Activated T-cell treated with anti-CD3 and anti-CD28 coated beads, Interleukin-2, amount 50 U/mL, for 4 hours (primary cell): ENCODE measurements at places on chromosomes 7 and 10.

GRCh38 chr7:27600247-27600646 lies 62.4 kb downstream of the HIBADH start:
- no peak for DNase-seq

DNA sequence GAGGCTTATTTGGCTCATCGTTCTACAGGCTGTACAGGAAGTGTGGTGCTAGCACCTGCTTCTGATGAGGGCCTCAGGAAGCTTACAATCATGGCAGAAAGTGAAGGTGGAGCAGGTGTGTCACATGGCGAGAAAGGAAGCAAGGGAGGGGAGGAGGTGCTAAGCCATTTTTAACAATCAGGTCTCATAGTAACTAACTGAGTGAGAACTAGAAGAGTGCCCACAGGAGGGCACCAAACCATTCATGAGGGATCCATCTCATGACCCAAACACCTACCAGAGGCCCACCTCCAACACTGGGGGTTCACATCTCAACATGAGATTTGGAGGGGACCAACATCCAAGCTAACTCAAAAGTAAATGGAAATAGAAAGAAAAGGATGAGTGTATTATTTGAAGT lies 78.1 kb downstream of the CXCL12 start:
- no peak for DNase-seq

GRCh38 chr7:74220229-74220628 lies 10.4 kb downstream of the LAT2 start:
- no peak for DNase-seq

DNA sequence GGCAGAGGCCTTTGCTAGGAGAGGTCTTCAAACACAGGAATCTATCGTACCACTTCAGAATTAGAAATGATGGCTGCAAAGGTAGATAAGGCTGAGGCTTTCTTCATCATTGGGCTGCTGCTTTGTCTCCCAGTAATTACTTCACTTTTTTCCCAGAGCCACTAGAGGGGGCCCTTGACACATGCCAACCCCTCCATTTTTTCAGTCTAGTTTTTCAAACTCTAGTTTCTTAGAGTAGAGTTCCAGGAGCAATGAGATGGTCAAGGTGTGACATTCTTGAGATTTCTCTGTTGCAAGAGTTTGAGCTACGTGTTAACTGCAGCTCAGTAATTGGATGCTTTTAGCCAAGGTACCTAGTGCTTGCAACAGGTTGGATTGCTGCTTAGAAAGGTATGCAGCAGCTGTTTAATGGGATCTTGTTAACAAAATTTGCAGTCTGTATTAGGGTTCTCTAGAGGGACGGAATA lies 33.8 kb upstream of the RBM20 start:
- peak; percentile 44 for DNase-seq

DNA sequence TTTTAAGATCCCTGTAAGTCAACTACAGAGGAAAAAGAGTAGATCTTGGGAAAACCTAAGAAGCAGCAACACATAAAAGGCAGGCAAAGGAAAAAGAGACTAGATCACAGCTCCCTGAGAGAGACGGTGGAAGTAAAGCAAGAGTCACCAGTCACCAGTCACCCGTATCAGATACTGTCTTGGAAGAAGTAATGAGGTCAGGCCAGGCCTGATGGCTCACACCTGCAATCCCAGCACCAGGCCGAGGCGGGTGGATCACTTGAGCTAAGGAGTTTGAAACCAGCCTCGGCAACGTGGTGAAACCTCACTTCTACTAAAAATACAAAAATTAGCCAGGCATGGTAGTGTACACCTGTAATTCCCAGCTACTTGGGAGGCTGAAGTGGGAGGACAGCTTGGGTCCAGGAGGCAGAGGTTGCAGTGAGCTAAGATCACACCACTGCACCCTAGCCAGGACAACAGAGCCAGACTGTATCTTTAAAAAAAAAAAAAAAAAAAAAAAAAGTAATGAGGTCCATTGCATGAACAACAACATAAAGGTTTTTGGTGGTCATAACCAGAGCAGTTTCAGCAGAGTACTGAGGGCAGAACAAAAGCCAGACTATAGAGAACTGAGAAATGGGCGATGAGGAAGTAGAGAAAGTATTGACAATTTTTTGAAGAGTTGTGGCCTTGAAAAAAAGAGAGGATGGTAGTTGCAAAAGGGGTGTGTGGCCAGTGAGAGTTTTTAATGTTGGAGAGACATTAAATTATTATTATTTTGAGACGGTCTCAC lies 16.9 kb downstream of the ZNF713 start:
- DNase-seq: no peak

- DNase-seq: no peak
Measured at GRCh38 chr10:106958589-106959361, 205.7 kb downstream of the SORCS1 start.

DNA sequence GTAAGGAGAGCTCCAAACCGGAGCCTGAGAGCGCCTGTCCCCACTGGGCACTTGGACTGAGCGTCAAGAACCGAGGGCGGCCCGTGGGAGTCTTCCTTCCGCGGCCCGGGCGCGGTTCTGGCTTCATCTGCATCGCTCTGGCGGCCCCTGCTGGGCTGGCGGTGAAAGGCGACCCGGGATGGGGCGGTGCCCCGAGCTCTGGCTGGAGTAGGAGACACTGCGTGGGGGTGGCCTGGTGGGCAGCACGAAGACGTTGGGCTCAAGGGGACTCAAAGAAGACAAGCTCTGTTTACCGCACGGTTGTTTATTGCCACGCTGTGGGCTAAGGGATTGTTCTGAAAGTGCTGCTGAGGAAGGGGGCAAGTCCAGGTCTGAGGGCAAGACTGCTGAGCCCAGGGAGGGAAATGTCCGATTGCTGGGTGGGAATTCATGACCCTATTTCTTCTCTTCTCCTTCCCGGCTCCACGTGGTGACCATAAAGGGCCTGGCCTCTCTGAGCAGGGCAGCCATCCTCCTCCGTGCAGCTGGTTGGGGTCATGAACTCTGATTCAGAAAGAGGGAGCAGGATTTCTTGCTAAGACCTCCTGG lies 29.8 kb downstream of the PLAU start:
- peak; percentile 85 for DNase-seq

- DNase-seq: peak; percentile 37
Measured at GRCh38 chr10:128078136-128078969, 47.9 kb downstream of the MKI67 start.

GRCh38 chr10:14742382-14742781 lies 32.3 kb downstream of the FAM107B start:
- no peak for DNase-seq

GRCh38 chr7:116225860-116226259 lies 15.5 kb downstream of the TES start:
- no peak for DNase-seq

- DNase-seq: peak; percentile 71
Measured at GRCh38 chr7:44637788-44638594, 31.6 kb downstream of the OGDH start.

DNA sequence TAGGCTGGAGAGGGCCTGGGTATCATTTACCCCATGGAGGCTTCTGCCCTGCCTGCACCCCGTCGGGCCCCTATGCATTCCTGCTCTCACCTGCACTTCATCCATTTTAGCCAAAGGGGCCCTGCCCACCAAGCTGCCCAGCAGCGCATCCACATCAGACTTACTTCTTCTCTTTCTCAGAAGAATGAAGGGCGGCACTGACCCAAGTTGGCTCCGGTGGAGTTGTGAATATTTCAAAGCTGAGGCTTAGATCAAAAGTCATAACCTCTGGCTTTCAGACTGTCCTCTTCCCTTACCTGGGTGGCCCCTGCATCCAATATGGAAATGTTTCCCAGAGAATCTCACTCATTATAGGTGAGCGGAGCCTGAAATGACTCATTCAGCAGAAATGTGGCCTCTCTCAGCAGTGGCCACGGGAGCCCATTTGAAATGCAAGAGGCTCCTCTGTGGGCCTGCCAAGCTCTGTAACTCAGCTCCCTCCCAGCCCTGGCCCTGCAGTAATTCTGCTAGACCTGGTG lies 117.6 kb upstream of the TCF7L2 start:
- DNase-seq: no peak

- DNase-seq: no peak
Measured at GRCh38 chr10:11846542-11846941, 23.4 kb downstream of the PROSER2 start.

- no peak for DNase-seq
Measured at GRCh38 chr7:74307738-74308505, 18.7 kb downstream of the CLIP2 start.

DNA sequence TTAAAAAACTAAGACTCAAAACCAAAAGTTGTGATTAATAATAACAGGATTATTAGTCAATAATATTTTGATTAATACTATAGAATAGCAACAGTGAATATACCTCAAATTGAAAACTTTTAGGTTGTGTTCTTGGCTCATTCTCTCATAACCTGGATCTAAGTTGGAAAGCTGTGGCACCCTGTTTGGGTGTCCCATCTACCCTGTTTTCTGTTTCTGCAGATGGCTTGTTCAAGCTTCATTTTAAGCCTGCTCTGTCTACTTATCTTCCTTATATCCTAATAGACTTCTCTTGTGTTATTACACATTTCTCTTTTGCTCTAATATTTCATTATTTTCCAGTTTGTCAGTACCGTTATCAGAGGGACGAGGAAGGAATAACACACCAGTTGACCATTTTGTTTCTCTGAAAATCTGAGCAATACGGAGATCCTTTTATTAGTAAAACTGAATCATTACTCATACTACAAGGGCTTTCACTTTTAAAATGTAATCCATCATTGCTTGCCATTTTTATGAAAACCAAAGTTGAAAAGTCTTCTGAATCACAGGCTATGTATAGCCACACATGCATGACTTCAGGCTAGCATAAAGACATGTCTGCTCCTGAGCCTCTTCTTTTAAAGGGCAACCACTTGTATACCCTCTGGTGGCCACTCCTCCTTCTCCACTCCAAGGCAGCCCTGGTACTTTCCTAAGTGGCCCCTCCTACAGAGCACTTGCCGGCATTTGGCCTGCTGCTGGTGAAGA lies 22.3 kb downstream of the COX15 start:
- DNase-seq: no peak

DNA sequence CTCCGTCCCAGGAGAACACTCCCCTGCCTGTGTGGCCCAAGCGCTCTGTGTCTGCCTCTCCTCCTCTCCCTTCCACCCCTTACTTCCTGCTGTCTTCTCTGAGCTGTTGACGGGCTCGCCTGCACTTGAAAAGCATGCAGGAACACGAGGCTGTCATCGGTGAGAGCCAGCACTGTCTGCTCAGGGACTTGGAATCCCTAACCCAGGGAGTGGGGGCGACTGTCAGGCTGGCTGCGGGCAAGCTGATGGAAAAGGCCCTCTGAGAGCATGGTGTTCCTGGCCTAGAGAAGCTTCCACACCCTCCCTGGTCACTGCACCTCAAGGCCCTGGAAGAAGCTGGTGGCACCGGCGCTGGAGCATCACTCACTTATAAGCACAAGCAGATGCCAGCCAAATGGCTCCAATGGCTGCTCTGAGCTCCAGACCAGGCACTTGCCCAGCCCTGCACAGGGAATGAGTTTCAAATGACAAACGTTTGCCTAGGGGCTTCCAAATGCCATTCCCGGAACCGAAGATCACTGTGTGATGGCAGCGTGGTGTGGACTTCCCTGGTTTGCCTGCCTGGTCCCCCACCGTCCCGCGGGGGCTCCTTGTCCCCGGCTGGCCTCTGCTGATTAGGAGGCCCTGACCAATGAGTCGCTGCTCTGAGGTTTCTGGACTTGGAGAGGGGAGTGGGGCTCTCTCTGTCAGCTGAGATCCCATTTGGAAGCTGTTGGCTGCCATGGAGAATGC lies 56.7 kb upstream of the EBF3 start:
- no peak for DNase-seq

GRCh38 chr7:80002865-80003264 lies 131.8 kb upstream of the GNAI1 start:
- no peak for DNase-seq

DNA sequence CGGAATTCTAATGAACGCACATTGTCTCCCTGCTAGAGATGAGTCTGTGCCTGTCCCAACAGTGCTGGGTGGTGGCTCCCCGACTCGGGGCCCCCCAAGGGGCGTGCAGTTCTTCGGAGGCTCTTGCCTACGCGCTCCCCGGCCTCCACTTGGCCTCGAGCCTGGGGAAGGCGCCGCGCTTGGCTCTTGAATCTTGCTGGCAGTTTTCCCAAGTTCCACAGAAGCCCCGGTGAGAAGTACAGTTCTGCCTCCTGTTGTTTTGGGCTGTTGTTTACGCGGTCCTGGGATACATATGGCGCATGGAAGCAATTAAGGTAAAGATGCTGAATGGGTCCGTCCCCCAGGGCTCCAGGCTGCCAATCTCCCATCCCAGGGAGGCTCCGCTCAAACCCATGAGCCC lies 32.6 kb upstream of the UNCX start:
- DNase-seq: no peak

GRCh38 chr7:141975806-141976523 lies 2.4 kb upstream of the TAS2R38 start:
- peak; percentile 61 for DNase-seq

DNA sequence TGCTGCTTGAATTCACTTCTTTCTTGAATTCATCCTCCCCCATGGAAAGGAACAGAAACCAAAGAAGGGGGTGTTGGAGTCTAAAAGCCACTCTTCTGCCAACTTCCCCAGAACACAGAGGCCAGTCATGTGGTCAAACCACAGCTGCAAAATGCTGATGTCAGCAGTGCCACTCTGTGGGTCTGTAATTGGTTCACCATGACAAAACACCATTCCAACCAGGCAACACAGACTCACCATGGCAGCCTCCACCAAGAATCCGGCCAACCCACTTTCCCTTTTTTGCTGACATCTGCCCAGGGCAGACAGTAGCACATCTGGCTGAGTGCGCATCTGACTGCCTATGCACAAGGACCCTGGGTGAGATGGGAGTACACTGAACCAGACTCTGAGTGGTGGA lies 16.8 kb downstream of the OSBPL3 start:
- peak; percentile 23 for DNase-seq

DNA sequence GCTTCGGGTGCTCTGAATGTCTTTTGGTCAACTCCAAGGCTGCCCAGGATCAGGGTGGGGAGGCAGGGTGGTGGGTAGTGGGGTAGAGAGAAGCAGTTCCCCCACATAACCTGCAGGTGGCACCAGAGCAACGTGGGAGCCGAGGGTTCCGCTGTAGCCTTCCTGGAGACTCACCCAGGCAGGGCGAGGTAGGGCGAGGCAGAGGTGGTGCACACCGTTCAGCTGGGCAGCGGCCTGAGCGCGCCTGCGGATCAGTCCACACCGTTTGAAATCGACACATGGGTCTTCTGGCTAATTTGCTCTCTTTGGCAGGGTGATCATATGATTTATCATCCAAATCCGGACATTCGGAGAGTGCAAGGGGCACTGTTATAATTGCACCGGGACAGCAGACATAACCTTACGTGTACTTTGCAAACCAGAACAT lies 41.4 kb upstream of the MAP3K8 start:
- peak; percentile 74 for DNase-seq
